ENCODE measurements at places on chromosomes 5 and 9.
A peak's percentile ranks its signal among the peaks of the same experiment; 100 is the strongest.

GRCh38 chr5:91379246-91379913 lies 3.7 kb downstream of the ARRDC3 start:
- DNase-seq: no peak

DNA sequence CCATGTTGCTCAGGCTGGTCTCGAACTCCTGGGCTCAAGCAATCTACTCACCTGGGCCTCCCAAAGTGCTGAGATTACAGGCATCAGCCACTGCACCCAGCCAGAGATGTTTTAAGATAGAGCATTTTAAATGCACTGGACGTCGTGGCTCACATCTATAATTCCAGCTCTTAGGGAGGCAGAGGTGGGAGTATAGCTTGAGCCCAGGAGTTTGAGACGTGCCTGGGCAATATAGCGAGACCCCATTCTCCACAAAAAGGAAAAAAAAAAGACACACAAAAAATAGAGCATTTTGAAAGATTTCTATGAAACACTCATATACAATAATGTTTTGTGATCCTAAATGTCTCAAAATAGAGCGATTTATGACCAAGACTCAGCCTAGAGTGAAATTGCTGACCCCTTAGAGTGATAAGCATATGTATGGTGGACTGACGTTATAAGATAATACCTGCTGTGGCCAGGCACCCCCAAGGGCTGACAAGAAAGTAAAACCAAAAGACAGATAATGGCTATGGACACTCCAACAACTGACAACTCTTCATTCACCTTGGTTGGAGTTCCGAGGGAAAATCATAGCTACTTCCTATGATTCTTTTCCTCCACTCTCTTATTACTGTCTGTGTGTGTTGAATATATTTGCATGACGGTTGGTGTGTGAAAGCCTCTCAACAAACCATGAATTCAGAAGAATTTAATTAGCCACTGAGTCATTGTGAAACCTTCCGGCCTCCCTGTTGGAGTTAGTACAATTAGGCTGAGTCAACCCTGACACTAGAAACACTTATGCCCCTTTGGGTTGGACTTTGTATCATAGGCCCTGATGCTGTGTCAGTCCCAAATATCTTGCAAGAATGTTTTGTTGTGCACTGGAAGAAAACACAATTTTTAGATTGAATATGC lies 526.5 kb upstream of the NUDT12 start:
- no peak for DNase-seq

GRCh38 chr9:93346231-93347112 lies 105.0 kb upstream of the FAM120A start:
- DNase-seq: peak; percentile 36

DNA sequence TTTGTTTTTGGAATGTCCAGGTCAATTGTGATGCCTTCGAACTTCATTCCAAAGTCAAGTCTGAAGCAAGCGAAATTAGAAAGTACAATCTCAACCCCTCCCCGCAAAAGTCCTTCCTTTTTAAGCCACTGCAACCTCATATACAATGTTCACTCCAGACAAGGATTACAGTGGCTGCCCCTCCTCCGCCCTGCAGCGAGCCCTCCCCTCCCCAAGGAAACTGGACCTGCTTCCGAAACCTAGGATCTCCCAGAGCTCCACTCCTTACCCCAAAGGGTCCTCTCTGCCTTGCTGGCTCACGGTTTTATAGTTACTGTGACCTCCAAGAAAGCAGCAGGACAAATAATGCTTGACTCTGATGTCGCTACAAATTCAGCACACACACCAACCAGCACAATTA lies 10.4 kb downstream of the LRRC14B start:
- DNase-seq: no peak

Data from neuronal stem cell (in vitro differentiated cells).